ENCODE measurements at places on chromosomes 6 and 20.

DNA sequence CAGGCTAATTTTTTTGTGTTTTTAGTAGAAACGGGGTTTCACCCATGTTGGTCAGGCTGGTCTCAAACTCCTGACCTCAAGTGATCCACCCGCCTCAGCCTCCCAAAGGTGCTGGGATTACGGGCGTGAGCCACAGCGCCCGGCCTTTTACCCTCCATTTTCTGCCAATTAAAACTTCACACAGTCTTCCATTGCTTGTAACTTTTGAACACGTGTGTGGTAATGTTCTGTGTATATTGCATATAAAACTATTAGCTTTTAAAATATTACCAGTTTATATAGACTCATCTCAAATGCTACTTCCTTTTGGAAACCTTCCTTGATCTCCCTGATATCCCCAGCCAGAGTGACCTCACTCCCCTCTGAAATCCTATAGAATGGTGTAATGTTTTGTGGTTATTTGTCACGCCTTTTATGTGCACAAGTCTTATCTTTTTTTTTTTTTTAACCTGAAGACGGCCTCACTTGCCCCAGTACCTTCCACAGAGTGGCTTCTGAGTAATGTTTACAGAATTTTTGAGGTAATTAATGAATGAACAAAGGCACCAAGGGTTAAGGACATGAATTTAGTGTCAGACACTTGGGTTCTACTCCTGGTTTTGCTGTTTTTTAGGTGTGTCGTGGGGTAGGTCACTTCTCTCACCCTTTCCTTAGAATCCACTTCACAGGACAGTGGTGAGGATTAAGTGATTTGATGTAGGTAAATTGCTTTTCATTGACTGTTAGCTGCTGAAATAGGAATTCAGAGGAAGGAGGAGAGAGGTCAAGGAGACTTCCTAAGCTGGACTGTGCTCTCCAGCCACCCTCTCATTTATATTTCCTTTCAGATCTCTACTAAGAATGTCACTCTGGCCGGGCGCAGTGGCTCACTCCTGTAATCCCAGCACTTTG is 11.2 kb upstream of the MMP24 start:
- no peak for DNase-seq

DNA sequence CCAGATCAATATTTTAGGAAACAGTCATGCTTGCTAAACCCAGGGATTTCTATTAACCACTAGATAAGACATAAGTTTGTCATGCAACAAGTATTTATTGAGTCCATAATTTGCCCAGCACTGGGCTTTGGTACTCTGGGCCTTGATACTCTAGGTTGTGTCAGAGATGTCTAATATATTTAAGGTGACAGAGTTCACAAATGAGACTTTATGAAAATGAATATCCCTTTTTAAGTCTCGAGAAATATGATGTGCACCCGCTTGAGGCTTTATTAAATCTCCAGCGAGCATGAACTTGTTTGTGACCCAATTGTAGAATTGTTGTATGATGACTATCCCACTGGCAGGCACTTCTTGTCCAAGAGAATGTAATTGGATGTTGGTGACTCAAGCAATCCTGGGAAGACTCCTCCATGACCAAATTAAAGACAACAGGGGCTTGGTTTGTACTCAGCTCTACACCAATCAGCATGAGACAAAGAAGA is 109.2 kb downstream of the ESR1 start:
- DNase-seq = no peak

DNA sequence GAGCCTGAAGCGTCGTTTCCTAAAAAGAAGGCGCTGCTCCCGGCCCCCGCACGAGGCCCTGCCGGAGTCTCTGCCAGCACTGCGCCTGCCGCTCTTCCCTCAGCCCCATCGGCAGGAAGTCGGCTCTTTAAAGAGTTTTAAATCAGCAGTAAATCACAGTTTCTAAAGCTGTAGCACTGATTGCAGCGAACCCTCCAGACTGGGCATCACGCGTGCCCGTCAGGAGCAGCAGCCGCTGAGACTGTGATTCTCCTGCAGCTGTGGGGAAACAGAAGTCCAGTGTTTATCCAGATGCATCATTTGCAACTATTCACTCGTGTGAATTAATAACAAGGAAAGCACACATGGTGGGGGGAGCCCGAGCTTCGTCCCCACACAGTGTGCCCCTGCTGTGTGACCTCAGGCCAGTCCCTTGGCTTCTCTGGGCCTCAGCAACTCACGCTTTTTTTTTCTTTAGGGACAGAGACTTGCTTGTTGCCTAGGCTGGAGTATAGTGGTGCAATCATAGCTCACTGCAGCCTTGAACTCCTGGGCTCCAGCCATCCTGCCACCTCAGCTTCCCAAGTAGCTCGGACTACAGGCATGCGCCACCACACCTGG is 28.3 kb downstream of the DLL1 start:
- no peak for DNase-seq

DNA sequence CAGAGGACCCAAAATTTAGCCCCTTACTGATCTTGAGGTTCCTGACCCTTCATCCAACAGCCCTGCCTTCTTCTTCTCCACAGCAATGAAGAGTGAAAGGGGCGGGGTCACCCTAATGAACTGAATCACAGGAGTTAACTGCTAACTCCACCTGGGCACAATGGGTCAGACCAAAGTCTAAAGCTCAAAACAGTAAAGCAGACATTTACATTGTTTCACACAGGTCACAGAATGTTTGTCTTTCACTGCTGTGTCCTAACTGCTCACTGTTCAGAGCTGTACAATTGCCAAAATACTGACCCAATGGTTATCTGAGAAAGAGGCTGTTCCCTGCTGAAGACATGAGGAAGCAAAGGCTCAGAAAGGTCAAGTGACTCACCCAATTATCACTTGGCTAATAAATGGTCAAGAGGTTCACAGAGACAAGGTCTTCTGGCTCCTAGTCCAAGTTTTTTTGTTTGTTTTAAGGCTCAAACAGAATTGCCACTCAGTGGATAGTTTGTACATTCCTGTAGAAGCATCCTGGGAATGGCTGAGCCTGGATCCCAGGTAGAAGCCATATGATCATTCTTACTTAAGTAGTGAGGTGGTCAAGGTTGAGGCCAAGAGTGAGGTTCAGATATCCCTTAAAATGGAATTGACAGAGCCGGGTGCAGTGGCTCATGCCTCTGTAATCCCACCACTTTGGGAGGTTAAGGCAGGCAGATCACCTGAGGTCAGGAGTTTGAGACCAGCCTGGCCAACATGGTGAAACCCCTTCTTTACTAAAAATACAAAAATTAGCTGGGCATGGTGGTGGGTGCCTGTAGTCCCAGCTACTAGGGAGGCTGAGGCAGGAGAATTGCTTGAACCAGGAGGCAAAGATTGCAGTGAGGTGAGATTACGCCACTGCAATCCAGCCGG is 35.1 kb upstream of the FAM83C start:
- no peak for DNase-seq

DNA sequence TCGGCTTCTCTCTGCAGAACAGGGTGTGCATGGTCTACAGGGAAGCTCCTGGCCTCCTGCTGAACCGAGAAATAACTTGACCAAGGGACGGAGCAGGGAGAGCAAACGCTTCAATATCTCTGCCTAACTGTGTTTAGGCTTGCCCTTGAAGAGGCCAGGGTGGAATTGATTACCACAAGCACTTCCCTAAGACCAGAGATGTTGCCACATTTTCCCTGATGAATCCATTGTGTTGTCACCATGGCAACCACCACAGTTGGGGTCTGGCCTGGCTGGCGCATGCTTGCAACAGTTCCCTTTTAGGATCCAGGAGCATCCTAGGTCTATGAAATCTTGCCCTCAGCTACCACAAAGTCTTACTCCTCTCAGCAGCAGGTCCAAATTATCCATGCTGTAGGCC is 213.5 kb upstream of the SULF2 start:
- DNase-seq = no peak

DNA sequence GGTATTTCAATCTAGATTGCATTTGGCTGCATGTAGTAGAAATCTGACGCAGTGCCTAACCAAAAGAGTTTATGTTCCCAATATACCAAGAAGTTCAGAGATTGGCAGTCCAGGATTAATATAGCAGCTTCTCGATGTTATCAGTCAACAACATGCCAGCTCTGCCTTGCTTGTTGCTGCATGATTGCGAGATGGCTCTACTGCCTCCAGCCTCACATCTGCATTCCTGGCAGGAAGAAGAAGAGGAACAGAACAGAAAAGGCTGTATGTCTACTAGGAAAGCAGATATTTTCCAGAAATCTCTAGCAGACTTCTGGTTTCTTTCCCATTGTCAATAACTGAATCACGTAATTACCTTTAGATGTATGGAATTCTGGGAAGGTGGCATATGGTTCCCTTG is 60.8 kb downstream of the SLC35D3 start:
- no peak for DNase-seq

DNA sequence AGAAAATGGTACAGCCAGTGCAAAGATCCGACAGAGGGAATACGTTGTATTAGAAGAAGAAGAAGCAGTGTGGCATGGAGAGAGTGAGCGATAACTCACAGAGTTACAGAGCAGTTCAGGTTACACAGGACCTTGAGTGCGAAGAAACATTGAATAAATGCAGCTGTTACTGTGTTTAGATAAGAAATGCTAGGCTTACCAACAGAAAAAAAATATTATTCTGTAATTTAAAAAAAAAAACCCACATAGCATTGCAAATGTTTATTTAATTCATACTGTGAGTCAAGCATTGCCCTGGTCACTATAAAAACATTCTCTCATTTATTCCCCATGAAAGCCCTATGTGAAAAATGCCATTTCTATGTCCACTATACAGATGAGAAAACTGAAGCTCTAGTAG is 373.4 kb upstream of the EPHA7 start:
- no peak for DNase-seq

GRCh38 chr6:12132351-12133222 is 120.5 kb downstream of the HIVEP1 start:
- DNase-seq = no peak

DNA sequence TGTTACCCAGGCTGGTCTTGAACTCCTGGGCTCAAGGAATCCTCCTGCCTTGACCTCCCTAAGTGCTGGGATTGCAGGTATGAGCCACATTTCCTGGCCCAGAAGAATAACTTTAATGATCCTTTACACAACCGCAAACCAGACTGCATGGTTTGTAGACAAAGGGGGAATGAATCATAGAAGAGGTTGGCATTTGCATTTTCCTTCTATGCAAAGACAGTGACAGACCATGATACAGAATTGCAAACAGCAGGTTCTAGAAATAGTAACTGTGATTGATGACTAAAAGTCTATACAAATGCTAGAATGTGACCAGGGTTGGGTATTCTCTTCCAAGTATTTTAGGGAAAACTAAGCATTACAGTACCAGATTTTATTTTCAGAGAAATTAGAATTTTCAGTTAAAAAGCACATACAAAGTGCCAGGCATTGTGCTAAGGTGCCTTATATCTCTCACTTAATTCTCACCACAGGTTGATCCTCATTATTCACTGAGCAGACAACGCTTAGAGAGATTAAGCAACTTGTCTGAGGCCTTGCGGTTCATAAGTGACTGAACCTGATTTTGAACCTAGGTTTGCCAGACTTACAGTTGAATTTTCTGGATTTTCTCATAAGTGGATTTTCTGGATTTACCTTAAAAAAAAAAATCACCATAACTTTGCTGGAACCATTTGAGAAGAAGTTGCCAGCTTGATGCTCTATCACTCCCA is 146.6 kb downstream of the ZFAND3 start:
- DNase-seq = no peak

DNA sequence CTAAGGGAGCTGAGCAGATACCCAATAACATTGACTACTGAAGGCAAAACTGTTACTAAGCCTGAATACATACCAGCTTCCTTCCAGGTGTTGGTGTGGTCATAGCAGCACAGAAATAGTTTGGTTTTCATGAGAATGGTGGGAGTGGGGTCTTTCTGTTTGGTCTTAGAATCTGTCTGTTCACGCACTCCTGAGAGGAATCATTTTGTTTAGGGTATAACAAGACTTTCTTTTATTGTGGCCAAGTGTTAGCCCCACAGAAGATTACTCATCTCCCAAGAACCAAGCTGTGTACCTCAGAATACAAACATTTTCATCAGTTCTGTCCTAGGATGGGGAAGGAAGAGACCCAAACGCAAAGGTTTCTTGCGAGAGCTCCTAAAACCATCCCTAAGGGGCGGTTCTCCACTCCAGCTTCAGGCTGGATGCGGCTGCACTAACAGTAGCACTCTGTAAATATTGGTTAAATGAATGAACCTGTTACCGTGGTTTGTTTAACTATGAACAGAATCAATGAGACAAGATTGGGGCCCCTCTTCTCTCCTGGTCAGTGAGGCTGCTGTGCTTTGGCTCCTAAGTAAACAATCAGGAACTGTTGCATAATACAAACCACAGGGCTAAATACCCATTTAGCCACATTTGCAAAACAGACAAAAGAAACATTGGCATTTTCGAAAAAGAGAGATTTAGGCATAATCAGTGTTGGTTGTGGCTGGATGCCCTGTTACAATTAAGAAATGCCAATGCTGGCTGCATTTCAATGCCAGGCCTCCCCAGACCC is 44.9 kb downstream of the SNAP25 start:
- DNase-seq = no peak

DNA sequence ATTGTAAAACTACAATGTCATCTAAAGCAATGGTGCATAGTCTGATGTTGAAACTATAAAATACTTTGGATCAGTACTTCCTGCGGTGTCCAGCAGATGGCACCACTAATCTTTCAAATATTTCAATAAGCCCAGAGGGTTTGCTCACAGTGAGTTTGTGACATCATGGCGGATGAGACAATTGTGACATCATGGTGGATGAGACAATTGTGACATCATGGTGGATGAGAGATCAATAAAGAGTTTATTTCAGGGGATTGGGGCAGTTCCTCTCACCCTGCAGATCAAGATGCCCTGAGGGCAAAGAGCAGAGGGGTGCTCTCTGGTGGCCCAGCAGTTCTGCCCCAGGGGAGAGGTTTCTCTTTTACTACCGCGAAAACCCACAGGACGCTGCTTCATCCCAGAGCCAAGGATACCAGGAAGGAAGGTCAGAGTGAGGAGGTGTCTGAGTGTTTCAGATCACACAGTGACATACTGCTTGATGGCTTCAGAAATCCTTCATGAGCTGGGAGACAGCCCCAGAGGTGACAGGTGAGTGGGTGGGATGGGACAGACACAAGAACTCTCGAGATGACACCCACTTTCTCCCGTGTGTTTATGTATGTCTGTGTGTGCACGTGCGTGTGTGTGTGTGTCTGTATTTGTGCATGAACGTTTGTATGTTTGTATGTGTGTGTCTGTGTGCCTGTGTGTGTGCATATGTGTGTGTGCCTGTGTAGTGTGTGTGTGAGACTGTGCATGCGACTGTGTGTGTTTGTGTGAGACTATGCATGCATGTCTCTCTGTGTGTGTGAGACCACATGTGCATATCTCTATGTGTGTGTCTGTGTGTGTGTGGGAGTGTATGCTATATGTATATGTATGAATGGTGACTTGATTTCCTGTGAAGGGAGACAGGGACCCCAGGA is 7.3 kb upstream of the ULBP2 start:
- peak; percentile 66 for DNase-seq

- DNase-seq = peak; percentile 93
Measured at GRCh38 chr20:44805979-44806620, 4.2 kb downstream of the RIMS4 start.

DNA sequence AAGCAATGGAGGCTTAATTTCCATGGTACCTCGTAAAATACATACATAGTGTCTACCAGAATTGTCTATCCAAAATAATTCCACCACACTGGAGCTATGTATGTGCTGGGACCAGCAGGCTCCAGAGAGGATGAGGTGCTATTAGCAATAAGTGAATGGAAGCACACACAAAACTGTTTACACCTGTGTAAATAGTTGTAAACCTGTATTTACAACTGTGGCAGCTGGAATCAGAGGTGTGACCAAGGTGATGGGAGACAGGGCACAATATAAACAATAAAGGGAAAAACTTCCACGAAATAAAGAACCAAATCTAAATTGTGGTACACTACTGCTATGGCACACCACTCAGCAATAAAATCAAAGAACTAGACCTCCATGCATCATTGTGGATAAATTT is 14.4 kb downstream of the RARS2 start:
- DNase-seq = no peak

GRCh38 chr6:152110886-152111820 is 303.7 kb downstream of the ESR1 start:
- DNase-seq = peak; percentile 43

Measured in femur (tissue), 1 donor.